ENCODE measurements at places on chromosomes 13 and 19.

DNA sequence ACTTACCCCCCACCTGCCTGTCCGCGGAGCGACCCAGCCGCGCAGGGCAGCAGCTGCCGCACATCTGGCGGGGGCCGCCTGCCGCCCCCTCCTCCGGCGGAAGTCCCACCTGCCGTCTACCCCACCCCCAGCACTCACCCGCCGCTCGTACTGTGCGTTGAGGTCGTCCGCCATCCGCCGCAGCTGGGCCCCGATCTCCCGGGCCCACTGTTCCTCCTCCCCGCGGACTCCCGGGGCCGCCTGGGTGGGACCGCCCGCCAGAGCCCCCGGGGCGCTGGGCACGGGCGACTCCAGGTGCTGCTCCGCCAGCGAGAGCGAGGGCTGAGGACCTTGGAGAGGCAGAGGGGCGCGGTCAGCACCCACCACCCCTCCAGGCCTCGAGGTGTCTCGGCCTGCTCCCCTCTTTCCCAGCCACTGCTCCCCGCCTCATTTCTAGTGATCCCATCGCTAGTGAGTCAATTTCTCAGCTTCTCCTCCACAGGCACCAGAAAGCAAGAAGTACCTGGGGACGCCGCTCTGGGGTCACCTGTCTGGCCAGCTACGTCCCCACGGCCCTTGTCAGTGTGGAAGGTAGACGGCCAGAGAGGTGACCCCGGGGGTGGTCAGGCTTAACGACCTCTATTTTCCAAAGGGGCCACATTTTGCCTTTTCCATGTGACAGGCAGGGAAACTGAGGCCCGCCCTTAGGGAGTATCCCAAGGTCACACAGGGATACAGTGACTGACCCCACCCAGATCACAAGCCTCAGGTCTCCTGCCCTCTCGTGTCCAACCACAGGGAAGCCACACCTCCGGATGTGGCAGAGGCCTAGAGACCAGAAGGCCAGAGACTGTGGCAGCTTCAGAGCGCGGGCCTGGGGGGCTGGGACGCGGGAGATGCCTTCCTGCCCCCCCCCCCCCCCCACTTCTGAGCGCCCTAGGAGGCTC, 4.3 kb downstream of the BBC3 start:
- DNase-seq = peak; percentile 97

- DNase-seq = no peak
Measured at GRCh38 chr19:47598407-47599349, 10.3 kb upstream of the BICRA start.

- DNase-seq = peak; percentile 33
Measured at GRCh38 chr19:2574478-2574931, 98.6 kb downstream of the GADD45B start.

- DNase-seq = peak; percentile 58
Measured at GRCh38 chr13:38045278-38046048, 175.9 kb upstream of the TRPC4 start.

DNA sequence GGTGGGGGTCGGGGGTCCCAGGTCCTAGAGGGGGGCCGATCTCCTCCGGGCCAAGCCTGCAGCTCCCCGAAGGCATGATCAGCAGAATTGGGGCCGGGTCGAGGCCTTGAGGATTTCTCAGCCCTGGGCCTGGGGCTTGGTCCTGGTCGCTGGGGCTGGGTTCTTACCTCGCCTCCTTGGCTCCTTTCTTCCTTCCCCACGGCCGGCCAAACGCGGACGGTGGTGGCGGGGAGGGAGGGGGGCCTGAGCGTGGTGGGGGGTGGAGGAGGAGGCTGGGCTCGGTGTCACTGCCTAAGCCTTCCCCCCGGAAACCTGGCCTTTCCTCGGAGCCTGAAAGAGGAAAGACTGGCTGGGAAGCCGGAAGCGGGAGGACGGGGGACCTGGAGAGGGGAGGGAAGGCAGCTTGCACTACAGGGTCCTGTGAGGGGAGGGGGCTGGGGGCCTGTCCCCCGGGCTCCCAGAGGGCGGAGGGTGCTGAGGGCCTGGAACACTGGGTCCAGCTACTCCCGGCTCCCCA, at the start of gene ZNF579:
Gene ZNF579, minus strand, starts transcription at position 221 of the 517 bp plus-strand sequence. CDS start 1,209 bp downstream, outside the sequence.
- peak; percentile 95 for DNase-seq

GRCh38 chr13:29196409-29197074, 376.4 kb downstream of the MTUS2 start:
- no peak for DNase-seq

DNA sequence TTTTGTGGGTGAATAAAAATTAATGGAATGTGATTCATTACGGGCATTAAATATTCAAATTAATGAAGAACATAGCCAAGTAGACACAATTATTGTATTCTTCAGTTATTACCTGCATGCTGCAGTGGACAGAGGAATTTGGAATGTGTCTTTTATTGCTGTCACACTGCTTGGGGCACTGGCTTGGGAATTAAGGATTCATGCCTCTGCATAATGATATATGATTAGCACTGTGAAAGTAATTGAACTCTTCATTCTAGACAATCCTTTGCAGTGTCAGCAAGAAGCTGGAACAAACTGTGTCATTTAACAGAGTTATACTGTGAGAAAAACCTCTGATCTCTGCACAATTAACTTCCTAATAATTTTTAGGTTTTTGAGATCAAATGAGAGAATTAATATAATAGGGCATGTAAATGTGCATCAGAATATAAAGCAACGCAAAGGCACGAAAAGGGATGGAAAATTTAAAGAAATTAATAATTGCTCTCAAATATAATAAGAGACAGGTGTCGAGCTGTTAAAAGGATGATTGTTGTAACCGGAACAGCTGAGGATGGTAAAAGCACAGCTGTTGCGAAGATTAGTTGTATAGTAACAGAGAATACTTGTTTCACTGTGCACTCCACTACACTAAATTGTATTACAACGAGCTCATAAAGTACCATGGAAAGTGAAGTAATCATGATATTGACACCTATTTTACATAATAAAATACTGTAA, 235.1 kb upstream of the MIR17HG start:
- no peak for DNase-seq

DNA sequence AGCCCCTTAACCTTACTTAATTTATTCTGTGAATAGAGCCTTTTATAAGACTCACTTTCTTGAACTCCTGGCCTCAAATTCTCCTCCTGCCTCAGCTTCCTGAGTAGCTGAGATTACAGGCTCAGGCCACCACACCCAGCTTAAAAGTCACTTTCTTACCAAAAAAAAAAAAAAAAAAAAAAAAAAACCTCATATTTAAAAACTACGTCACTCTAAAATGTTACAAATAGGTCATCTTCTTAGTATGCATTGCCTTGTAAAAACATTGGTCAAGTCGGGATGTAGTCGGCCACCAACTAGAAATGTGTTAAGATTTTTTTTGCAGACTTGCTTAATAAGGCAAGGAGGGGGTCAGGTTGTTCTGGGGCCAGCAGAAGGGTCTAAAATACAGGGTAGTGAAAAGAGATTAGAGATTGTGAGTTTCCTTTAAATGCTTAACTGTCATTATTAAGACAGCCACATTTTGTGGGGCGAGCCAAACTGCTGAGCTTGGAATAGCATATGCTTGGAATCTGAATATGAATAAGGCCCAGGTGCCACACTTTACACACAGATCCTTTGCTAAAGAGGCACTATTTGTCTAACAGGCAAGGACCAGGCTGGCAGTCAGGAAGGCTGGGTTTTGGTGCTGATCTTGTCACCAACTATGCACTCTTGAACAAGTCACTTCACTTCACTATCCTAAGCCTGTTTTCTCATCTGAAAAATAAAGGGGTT, 16.5 kb upstream of the IL17D start:
- no peak for DNase-seq

- DNase-seq = no peak
Measured at GRCh38 chr13:98879957-98880356, 97.9 kb downstream of the DOCK9 start.

DNA sequence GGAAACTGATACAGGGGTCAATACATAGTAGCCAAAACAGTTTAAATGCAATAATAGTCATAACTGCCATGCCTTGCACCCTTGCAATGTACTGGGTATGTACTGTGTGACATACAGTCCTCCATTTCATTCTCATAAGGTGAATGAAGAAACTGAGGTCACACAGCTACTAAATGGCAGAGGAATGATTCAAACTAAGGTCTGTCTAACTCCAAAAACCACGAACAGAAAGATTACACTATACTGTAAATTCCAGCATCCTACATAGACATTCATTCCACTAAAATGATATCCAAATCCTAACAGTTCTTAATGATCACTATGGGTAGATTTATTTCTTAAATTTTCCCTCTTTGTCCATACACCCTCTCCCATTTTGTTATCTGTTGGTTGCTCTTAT, 238.1 kb upstream of the SERP2 start:
- DNase-seq = no peak

DNA sequence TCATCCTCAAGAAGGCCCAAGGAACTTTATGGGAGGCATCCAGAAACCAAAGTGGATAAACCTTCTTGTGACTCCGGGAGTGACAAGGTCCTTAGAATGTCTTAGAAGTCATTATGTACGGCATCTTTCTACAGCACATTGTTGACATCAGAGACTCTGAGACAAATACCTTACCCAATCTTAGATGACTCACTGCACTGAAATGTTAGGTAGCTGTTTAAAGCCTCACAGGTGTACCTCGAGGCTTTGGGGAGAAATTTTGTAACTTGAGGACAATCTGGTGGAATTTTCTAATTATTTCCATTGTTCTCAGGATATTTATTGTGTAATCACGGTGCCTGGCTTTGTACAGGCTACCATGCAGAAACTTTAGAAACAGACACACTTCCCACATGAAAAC, 14.8 kb upstream of the LGALS13 start:
- no peak for DNase-seq

DNA sequence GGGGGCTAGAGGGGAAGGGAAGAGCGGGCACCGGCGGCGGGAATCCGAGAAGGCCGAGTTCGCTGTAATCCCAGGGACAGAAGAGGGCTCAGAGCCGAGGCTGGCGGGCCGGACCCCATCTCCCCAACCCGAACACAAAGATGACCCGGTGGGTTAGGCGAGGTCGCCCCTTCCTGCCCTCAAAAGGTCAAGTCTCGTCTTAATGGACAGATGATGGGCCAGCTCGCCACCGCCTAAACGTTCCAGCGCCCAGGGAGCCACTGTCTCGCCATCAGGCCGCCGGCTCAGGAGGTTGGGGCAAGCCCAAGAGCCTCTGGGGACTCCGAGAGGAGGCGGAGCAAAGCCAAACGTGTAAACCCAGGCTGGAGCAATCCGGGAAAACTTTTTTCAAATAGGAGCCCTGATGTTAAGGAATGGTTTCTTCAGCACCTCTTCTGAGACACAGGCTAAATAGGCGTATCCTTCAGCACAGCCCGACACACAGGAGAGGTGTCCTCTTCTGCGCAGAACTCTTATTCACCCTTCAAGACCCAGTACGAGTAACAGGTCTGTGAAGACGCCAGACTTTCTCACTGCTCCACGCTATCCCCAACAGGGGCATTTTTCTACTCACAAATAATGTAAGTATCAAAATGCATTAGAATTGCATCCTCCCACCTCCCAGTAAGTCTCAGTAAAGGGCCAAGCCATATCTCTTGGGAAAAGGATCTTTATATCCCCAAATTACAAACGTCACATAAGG, 6.3 kb upstream of the POU4F1 start:
- no peak for DNase-seq

GRCh38 chr13:48291730-48292129, 11.8 kb upstream of the RB1 start:
- no peak for DNase-seq
